ENCODE measurements at places on chromosomes 11 and 22.

- no peak for DNase-seq
Observed at GRCh38 chr11:61793083-61793828, 545 bp downstream of the FEN1 start.

DNA sequence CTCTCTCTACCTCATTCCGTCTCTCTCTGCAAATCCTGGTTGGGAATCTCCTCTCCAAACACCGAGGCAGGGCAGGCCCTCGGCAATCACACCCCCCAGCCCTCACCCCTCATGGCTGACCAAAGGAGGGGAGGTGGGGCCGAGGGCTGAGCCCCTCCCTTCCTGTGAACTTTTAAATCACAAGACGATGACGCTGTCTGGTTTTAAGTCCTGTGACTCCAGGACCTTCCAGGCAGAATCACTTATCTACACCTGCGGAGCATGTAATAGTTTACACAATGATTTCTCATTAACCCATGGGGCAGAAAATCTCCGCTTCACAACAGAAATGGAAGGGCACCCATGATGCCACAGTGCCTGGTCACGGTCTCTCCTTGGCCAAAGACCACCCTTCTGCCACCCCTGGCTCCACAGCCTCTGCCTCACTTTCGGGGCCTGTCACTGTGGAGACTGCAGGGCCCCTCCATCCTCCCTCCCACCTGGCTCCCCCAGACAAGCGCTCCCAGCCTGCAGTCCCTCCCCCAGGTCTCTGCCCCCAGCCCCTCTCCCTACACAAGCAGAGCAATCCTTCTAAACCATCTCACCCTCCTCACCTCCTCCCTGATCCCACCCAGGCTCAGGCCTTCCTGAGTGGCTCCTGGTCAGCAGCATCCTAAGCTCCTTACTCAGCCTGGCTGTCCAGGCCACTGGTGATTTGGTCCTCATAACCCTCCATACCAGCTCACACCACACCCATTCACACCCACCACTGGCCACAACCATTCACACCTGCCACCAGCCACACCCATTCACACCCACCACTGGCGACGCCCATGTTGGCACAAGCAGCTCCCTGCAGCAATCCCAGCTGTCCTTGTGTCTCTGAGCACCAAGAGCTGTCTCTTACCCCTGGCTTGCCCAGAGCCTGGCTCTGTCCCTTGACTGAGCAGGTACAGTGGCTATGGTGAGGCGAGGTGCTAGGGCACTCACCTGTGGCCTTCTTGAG lies 30.7 kb upstream of the ARFGAP3 start:
- no peak for DNase-seq

- no peak for DNase-seq
Observed at GRCh38 chr22:30289980-30290313, 642 bp upstream of the CASTOR1 start.

- DNase-seq = no peak
Observed at GRCh38 chr11:130400781-130401483, 27.5 kb downstream of the ADAMTS8 start.

DNA sequence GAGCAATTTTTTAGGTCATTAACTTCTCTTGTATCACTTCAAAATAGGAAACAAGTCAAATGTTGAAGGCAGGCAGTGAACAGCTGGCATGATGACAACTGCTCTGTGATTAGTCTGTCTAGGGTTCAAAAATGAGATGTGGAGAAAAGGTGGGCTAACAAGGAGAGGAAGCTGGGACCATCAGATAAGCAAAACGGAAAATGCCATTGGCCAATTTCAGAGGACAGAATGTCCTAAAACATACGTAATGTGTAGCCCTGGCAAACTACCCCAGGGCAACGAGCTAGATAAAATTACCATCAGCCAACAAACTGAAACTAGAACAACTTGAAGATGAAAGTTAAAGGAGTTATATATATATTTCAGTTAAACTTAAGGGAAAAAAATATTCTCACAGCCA lies 93.2 kb downstream of the RELT start:
- no peak for DNase-seq

DNA sequence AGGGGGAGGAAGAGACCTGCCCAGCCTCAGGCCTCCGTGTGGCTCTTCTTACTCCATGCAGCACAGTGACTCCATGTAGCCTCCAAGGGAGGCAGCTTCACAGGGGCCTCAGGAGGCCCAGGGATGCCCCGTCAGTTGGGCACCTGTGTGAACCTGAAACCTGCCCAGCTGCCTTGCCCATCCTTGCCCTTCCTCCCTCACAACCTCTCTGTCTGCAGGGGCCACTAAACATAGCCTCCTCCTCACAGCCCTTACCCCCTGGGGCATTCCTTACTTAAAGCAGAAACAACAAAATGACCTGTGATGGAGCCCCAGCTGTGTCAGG lies 7.1 kb downstream of the LRRC32 start:
- DNase-seq = no peak

DNA sequence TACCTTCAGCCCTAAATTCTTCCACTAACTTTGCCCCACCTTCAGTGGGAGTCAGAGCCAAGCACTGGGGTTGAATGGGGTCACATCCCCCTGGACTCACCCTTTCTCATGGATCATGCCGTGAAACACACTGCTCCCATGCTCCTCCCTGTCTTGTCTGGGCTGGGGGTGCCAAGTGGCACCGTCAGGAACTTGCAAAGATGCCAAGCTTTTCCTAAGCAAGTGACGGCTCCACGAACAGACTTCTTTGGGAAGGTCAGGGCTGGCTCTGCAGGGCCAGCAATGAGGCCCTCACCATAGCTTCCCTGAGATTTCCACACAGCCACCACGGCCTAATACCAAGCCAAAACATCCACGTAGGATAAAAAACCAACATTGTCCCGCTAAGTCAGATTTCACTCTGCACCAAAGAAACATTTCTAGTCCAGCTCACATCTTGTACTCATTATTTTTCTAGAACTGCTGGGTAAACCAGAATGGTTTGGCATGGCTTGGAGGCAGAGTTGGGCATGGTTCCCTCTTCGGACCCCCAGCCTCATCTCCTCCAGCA lies 76.5 kb downstream of the NAT10 start:
- no peak for DNase-seq

DNA sequence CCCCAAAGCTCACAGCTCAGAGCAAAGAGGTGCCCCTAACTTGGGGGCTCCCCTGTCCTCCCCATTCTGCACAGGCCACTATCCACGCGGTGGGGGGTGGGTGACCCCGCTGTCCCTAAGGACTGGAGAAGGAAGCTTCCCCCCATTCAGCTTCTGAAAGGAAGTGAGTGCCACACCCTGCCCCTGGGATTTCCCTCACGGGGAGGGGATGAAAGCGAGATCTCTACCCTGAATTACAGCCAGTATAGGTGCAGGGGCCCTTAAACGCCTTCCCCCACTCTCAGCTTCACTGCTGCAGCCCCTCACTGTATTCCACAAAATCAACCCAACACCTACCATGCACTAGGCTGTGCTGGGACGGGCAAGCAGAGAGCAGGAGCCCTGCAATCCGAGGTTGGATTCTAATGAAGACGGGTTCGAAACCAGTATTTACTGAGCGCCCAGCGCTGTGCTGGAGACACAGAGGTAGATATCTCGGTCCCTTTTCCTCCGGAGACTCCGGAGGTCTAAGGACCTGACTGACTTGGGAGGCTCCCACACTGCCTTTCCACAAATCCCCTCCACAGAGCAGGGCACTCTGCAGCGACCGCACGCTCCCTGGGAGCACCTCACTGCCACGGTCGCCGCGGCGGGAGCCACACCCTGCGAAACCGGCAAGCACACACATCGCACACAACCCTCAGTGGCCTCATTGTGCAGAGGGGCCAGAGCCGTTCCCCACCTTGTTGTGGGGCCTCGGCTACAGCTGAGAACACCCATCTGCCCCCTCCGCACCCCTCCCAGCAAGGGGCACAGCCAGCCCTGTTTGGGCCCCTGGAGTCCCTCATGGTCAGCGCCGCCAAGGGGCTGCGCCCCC lies 1.8 kb downstream of the AHNAK start:
- peak; percentile 24 for DNase-seq

- DNase-seq = no peak
Observed at GRCh38 chr11:122714484-122714883, 59.0 kb downstream of the UBASH3B start.

GRCh38 chr11:14026961-14027360 lies 64.4 kb downstream of the SPON1 start:
- no peak for DNase-seq

DNA sequence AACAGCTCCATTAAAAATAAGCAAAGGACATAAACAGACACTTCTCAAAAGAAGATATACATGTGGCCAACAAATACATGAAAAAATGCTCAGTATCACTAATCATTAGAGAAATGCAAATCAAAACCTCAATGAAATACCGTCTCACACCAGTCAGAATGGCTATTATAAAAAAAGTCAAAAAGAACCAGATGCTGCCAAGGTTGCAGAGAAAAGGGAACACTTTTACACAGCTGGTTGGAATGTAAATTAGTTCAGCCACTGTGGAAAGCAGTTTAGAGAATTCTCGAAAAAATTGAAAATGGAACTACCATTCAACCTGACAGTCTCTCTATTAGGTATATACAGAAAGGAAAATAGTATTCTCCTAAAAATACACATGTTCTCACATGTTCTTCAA lies 102.4 kb upstream of the FIBIN start:
- DNase-seq = no peak

DNA sequence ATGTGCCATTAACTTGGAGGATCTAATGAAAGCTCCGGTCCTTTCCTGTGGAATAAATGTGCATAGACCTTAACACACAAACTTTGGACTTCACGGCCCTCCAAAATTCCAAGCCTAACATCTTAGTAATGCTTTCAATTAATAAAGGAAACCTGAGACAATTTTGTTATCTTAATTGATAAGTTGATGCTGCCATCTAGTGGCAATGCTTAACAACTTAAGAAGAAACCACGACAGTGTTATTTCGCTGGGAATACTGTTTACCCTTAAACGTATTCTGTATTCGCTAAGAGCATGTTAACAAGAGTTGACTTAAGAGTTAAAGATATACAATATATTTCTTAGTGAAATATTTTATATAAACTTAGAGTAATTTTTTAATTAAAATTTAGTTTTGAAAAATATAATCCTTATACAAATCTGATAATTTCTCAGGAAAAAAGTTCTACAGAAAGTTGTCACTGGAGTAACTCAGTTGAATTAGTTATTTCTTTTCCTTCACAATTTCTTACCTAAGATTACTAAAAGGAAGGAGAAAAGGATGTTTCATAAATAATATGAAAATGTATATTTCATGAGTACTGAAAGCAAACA lies 35.0 kb upstream of the OR9G4 start:
- no peak for DNase-seq

DNA sequence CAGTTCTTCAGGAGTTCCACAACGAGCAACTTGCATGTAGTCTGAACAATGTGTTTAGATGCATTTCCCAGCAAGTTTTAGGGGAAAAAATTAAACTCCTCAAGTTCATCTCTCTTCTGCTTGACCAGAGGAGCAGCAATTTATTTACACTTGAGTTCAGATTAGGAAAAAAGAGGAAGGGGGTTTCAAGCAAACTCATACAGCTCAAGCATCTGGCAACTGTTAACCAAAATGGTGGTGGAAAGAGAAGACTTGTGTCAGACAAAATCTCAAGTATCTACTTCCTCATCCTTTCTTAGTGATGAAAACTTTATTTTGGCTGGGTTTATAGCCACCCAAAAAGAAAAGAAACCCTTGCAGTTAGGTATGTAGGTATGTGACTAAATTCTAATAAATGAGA lies 29.1 kb upstream of the PICALM start:
- DNase-seq = no peak

GRCh38 chr22:47187176-47187957 lies 424.9 kb downstream of the TBC1D22A start:
- no peak for DNase-seq

- DNase-seq = no peak
Observed at GRCh38 chr22:47053726-47054141, 291.3 kb downstream of the TBC1D22A start.

- no peak for DNase-seq
Observed at GRCh38 chr11:129969920-129970319, 32.7 kb downstream of the PRDM10 start.

DNA sequence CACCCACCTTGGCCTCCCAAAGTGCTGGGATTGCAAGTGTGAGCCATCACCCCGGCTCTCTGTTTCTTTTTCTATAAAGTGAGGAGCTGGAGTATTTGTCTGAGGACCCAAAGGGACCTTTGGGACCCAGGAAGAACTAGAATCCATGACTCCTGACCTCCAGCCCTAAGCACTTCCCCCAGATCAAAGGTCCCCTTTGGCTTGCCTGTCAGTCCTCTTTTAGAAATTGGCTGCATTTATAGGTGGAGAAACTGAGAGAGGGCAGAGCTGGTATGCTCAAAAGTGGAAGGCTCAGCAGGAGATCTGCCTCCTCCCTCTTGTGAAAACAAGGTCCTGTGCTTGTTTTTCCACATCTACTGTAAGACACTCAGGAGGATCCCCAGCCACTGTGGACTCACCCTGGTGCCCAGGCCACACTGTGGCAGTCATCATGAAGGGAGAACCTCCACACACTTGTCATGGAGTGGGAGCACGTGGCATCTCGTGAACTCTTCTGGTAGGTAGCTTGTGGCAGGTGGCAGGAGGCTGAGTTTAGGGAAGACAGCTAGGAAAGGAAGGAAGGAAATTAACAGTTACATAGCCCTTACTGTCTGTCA lies 12.4 kb upstream of the PLEKHA7 start:
- DNase-seq = no peak

DNA sequence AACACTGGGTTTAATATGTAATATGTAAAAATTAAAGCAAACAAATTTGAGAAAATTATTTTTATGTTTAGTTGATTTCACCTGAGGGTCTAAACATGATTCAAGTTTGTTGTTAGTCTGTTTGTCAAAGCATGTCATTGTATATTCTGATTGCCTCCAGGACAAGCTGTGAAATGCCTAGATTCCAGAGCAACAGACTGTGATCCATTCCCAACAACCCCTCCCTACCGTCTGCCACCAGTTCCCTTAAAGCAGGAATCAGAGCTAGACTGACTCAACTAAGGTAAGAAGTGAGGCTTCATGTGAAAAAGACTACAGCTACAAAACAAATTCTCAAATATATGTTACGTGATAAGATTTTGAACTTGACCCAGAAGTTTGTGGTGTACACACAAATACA lies 304.2 kb downstream of the RAB38 start:
- no peak for DNase-seq

- no peak for DNase-seq
Observed at GRCh38 chr11:101321222-101321621, 191.6 kb upstream of the PGR start.

- DNase-seq = no peak
Observed at GRCh38 chr11:3022300-3022967, 30.3 kb upstream of the NAP1L4 start.

GRCh38 chr11:76802151-76802550 lies 19.0 kb downstream of the TSKU start:
- DNase-seq = no peak

DNA sequence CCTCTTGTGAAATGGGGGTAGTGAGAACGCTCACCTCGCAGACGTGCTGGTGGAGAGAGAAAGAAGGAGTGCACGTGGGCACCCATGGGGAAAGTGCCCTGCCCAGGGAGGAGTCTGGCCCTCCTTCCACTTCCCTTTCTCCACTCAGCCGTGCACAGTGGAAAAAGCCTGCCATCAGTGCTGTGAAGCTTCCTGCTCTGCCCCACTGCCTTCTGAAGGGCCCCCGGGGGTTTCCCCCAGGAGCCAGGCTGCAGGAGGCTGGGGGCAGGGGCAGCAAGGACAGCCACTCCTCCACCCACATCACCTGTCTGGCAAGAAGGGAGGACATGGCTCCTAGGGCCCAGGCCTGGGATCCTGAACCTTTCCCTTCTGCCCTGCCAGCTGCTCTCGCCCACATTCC lies 7.6 kb downstream of the TP53I11 start:
- peak; percentile 19 for DNase-seq
